ENCODE measurements at places on chromosomes 4 and X. TPM values are rescaled to one million over a fixed set of nuclear protein-coding genes. Genes with fewer than 3 reads are reported as not detected.

The NSUN7 gene
- polyA plus RNA-seq: 1.1 TPM

The TET2 gene
- 32.8 TPM for polyA plus RNA-seq

The FAM120C gene
- 5.2 TPM for polyA plus RNA-seq

The SPOCK3 gene
- not detected for polyA plus RNA-seq

The KIAA1210 gene
- not detected for polyA plus RNA-seq

The TRIM2 gene
- polyA plus RNA-seq: 2.2 TPM

The CPLX1 gene
- polyA plus RNA-seq: not detected

The FGD1 gene
- 0.55 TPM for polyA plus RNA-seq

The TLR3 gene
- polyA plus RNA-seq: not detected

The FOXR2 gene
- not detected for polyA plus RNA-seq

The PRRG3 gene
- not detected for polyA plus RNA-seq

The ASB5 gene
- not detected for polyA plus RNA-seq

Measured in IgD-negative memory B cell (primary cell).